ENCODE measurements at places on chromosomes 7 and 10.

GRCh38 chr10:28503114-28503513 lies 29.8 kb upstream of the WAC start:
- no peak for DNase-seq

DNA sequence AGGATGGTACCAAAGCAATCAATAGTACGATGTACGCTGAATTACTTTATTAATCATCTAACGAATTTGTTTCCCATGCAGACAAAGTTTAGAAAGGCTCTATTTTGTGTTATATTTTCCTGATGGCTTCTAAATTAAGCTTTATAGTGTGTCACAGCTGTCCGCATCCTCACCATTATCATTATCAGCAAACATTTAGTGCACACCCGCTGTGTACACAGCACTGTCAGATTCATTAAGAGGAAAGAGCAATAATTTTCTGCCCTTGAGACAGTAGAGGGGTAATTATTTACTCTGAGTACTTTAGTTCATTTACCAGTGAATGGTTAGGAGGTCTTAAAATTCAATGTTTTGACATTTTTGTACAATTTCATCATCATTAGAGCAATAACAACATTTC lies 233.3 kb upstream of the PTPRZ1 start:
- no peak for DNase-seq

GRCh38 chr10:31319602-31320549 lies 860 bp downstream of the ZEB1 start:
- DNase-seq, result no peak

DNA sequence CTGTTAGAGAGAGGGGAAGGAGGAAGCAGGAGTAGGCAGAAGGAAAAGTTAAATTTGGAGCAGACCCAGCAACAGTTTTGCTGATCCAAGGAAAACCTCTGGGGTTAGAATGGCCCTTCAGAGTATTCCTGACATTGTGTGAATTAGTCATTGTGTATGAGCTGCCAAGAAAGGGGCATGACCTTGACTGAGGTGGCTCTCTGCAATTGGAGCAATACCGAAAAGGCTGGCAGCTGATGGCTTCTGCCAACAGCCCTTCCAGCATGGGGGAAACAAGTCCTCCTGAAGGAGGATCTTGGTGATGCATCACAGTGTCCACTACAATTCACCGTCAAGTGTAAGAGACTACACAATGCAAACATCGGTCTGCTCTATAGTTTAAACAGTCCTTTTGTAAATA lies 20.6 kb upstream of the WASL start:
- no peak for DNase-seq

- DNase-seq, result peak; percentile 39
Observed at GRCh38 chr7:140230861-140231770, 54.3 kb upstream of the KDM7A start.

- DNase-seq, result no peak
Observed at GRCh38 chr10:106705681-106706100, 458.8 kb downstream of the SORCS1 start.

DNA sequence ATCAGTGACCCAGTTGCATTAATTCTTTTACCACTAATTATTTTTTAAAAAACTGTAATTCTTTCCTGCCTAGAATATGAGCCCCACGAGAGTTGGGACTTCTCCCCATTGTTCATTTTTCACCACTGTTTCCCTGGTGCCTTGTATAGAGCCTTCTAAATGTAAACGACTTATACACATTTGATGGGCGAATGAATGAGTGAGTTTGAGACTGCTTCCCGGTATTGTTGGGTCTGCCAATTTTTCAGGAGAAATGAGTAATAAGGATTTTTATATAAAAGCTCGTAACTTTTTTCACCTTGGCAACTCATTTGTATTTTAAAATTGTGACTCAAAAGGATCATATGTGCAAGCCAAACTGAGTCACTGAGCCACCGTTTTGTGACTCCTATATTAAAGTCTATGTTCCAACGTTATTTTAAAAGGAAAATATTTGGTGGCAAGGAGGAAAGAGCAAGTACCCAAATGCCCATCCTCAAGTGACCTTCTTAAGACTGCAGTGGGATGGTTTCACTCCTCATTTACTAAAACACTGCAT lies 621.3 kb downstream of the KCNMA1 start:
- no peak for DNase-seq

- no peak for DNase-seq
Observed at GRCh38 chr10:73044378-73045285, 52.0 kb downstream of the P4HA1 start.

- no peak for DNase-seq
Observed at GRCh38 chr10:132322586-132323048, 9.4 kb upstream of the LRRC27 start.

- peak; percentile 39 for DNase-seq
Observed at GRCh38 chr7:1961701-1962276, 271.0 kb downstream of the MAD1L1 start.

GRCh38 chr10:94223702-94224370 lies 138.9 kb downstream of the NOC3L start:
- no peak for DNase-seq

GRCh38 chr7:26880852-26881251 lies 16.5 kb upstream of the SKAP2 start:
- DNase-seq, result no peak

DNA sequence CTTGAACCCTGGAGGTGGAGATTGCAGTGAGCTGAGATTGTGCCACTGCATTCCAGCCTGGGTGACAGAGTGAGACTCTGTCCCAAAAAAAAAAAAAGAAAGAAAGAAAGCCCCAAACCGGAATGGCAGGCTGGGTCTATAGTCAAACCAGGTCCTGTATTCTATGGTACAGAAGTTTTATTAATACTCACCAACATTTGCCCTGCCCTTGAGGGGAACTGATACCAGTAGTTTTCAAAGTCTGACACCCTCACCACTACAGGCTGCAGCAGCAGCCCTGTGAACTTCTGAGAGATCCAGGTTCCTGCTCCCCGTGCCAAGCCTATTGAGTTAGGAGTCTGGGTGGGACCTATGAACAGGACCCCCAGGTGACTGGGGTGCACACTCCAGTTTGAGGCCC lies 80.6 kb downstream of the RGS10 start:
- DNase-seq, result no peak

DNA sequence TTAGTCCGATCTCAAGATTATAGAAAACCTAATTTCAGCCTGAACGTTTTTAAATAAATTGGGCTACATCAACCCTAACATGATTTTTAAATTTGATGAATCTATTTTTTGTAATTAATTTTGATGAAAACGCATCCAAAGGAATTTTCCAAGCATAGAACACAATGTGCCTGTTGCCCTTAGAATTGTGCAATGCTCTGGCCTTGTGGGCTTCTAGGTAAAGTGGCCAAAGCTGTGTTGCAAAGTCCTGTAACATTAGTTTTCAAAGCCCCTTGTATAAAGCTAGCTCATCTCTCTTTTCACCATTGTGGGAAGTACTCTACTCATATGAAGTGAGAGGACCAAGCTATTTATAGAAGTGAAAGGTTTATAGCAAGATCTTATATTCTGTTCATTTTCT lies 138.4 kb upstream of the PRPS1L1 start:
- no peak for DNase-seq

DNA sequence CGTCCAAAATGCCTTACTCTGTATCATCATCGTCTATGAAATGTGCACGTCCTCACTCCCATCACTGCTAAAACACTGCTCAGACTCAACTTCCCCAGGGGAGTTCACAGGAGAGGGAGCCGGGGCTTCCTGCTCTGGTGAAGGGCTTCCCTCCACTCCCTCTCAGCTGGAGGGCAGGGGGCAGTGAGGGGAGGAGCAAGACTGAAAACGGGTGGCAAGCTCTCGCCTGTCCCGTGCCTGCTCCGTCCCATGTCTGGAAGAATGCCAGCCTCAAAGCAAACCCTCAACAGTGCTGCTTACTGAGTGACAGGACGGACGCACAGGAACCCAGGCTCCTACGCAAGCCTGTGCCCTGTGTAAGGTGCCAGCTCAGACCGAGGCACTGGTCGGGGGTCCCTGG lies 25.1 kb downstream of the PRKAG2 start:
- DNase-seq, result no peak

DNA sequence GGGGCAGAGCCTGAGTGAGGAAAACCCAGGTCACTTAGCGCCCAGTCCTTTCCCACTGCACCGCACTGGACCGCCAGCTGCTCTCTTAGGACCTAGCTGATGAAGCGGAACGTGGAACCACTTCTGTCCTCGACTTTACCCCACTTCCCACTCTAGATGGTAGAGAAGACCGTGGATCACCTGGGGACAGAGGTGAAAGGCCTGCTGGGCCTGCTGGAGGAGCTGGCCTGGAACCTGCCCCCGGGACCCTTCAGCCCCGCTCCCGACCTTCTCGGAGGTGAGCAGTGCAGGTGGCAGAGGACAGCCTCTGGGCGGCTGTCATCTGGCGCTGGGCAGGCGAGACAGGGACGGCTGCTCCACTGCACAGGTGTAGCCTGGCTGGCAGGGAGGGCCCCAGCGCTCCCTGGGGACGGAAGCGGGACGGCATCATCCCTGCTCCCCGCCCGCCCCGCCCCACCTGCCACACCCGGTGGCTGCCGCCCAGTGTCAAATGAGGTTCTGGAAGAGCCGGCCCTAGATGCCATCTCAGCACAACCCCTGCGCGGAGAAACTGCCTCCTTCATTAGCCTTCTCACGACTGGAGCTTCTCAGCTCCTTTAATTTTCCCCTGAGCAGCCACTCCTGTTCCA lies 11.7 kb downstream of the PLAC9 start:
- DNase-seq, result no peak

DNA sequence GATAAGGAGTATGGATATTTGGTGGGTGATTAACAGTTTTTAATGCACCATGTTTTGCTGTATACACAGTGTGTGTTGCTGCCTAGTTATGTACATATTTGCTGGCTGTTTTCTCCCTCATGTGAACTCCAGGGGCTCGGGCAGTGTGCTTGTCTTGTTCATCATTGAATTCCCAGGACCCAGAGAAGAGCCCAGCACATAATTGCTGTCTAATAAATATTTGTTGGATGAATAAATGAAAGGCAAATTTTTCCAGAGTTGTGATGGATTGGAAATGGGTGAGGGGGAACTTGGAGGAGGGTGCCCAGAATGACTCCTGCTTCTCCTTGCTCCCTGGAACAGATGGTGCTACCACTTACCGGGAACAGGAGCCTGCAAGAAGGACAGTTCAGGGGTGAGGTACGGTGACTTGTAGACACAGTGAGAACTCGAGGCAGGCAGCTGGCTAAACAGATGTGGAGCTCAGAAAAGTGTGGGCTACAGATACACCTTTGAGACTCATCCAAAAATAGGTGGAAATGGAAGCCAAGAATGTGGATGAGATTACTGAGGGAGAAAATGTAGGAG lies 586.8 kb upstream of the MGMT start:
- no peak for DNase-seq

DNA sequence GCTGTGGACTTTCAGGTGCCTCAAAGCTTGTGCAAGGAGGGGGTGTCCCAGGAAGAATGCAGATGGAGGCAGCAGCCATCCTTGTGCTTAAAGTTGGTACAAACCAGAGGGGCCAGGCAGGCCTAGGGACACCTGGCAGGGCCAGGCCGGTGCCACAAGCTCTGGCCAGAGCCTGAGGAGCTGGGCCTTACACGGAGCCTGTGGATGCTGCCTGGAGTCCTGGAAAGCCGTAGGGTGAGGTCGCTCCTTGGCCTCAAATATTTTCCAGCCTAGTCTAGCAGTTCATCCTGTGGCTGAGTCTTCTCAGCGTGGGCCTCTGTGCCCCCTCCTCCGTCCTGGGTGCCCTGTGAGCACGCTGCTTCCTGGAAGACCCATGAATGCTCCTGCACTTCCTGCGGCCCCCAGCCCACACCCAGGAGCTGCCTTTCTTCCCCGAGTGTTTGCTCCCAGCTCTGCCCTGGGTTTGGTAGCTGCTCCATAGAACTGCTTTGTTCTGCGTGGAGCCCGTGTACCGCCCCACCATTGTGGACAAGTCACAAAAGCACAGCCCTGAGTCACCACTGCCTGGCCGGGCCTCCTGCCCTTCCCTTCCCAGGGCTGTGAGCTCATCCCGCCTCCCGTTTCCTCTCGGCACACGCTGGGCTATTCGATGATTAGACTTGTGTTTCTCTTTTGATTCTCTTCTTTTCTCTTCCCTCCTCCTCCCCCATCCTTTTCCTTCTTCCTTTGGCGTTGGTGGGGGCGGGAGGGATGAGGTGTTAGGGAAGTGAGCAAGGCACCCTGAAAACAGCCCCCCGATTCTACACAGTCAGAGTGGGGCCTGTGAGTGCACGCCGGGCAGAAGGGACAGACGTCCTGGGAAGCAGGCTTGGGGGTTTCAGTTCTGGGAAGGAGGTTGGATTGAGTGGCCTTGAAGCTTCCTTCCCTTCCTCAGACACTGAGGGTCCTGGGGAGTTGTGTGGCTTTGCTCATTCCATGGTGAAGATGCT lies 73.2 kb upstream of the SHH start:
- DNase-seq, result no peak

DNA sequence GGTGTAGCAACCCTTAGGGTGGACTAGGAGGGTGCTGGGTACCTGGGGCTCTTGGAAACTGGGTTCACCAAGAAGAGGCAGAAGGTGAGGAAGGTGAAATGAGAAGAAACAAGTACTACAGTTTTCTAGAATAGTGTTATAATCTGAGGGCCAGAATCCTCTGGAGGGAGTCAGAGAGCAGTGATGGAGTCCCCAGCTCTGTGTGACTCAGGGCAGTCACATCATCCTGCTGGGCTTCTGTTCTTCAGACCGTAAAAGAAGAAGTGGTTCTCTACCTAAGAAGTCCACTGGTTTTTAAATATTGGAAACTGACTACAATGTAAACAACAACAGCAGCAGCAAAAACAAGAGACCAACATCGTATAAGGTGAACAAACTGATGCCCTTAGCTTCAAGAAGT lies 197.3 kb downstream of the PRPF18 start:
- no peak for DNase-seq

DNA sequence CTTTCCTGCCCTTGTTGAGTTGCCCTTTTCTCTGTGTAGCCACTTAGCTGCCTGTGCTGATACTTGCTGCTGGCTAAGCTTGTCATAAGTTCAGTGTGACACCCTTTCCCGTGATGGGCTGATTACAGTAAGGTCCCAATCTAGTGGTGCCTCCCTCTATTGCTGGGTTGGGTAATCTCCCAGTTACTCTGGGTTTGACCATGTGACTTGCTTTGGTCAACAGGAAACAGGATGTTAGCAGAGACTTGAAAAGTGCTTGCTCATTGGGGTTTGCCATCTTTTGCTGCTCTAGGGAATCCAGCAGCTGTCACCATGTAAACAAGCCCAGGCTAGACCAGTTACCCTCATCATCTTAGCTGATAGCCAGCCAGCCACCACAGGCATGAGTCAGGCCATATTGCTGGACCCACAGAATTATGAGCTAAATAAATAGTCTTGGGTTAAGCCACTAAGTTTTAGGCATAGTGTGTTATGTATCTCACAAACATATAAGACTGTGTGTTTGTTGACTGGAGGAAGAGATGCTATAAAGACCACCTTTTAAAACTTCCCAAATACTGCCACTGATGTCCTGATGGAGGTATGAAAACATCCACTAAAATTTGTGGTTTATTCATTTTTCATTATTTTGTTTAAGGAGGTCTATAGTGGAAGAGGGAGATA lies 4.0 kb upstream of the LEP start:
- DNase-seq, result no peak
